ENCODE measurements at places on chromosomes 11 and 22. TPM values are rescaled to one million over a fixed set of nuclear protein-coding genes. Genes with fewer than 3 reads are reported as not detected.

DNA sequence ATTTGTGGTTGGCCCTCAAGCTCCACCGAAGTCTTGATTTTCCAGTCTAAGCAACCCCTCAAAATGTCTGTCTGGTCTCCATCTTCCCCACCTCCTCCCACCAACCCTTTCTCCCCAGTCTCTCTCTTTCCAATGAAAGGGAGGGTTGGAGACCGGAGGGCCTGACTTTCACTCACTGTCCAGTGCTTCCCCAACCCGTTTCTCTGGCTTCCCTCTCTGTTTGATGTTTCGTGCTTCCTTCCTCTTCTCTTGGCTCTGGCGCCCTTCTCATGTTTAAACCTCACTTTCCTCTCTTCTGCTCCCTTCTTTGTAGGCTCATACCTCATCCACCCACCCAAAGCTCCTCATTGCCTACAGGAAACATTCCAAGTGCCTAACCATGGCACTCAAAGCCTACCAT lies 11.1 kb upstream of the VPS37C start:
- no peak for DNase-seq

DNA sequence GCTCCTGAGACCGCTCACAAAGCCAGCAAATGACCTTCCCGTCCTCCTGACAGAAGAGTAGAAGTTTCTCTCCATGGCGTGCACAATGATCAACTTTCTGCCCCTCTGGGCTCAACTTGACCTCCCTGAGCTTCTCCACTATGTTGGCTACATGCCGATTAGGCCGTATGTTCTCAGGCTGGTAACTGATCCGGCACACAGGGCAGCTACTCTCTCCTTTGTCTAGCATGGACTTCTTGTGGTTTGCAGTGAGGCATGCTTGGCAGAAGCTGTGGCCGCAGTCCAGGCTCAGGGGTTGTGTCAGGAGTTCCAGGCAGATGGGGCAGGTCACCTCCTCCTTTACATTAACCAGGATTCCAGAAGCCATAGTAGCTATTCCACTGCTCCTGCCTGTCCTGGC lies 5.1 kb downstream of the TRIM5 start:
- DNase-seq, result no peak

DNA sequence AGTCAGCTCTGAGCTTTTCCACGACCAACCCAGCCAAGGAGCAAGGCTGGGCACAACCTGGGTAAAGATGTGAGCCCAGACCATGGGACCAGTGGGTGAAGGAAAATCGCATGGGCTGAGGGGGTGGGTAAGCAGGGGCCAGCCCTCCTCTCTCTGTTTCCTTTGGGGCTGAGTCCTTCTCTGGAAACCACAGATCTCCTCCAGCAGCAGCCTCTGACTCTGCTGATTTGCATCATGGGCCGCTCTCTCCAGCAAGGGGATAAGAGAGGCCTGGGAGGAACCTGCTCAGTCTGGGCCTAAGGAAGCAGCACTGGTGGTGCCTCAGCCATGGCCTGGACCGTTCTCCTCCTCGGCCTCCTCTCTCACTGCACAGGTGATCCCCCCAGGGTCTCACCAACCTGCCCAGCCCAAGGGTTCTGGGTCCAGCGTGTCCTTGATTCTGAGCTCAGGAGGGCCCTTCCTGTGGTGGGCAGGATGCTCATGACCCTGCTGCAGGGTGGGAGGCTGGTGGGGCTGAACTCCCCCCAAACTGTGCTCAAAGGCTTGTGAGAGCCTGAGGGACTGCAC lies 67.8 kb downstream of the GGTLC2 start:
- DNase-seq, result no peak

DNA sequence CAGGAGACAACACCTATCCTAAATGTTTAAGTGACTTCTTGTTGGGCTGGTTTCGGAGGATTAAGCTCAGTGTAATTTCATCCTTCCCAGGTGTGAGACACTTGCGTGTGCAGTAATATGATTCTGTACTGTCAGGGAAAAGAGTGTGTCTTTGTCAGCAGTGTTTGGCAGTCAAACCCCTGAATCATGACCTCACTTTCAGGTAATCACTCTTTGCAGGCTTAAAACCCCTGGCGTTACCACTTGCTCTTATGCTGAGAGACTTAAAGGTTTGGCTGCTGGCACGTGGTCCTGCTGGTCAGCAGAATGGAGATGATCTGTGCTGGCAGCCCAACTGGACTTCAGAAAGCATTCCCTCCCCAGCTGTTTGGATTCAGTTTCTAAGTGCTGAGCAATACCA lies 56.1 kb downstream of the APIP start:
- DNase-seq, result no peak

- no peak for DNase-seq
Measured at GRCh38 chr11:71370020-71370747, 78.0 kb downstream of the DHCR7 start.

DNA sequence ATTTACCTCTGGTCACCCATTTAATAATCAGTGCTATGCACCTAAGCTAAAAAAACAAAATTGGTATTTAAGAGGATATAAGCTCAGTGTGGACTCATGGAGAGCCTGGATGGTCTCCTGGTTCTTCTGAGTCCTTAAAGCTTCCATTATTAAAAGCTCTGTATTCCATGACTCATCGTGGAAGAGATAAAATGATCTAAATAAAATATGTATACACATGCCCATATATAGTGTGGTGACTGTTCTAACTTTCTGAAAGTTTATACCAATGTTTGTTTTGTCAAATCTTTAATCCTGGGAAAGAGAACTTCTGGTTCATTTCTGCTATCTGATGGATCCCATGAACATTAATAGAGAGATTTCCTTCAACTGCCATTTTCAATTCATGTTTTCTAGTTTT lies 375.9 kb downstream of the GUCY1A2 start:
- DNase-seq, result no peak

DNA sequence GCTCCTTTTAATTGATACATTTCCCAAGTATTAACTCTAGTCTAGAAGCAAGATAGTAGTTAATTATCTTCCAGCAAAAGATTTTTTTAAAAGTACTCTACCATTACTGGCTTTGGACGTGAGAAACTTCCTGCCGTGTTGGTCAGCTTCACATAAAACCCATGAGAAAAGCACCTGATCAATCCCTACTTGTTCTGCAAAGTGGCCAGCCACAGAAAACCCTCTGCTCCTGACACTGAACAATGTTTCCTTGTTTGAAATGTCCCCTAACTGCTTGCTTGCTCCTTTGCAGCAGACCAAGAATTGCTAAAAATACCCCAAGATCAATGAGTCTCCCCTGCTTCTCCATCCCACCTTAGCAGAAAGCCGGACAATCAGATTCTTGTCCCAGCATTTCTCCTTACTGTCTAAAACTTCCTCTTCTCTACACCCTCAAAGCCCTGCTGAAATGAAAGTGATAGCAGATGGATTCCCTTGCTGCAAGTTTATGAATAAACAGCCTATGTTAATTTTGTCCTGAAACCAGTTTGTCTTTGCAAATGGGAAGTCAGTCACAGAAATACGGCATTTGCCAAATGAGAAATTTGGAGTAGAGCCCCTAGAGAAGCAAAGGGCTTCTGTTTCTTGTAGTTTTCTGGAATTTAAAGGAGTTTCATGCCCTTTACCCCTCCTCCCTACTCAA lies 207.1 kb upstream of the ARHGAP20 start:
- no peak for DNase-seq

The GLYAT gene
- not detected for total RNA-seq

The FAM180B gene
- total RNA-seq, result not detected

Data from Panc1 (cell line).